ENCODE measurements at places on chromosomes 5 and 9. TPM values are rescaled to one million over a fixed set of nuclear protein-coding genes. Genes with fewer than 3 reads are reported as not detected.

DNA sequence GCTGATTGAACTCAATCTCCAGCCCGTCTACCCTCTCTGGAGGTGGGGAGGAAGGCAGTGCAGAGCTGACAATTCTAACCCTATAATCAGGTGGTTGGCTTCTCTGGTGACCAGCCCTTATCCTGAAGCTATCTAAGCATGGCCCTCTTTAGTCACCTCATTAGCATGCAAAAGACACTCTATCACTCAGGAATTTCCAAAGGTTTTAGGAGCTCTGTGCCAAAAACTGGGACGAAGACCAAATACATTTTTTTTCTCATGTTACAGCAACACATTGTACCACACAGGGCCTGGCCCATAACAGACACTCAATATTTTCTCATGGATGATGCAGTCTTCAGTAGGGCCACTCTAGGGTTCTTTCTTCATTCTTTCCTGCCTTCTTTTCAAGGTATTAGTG is 118.8 kb upstream of the VLDLR start:
- DNase-seq = no peak

DNA sequence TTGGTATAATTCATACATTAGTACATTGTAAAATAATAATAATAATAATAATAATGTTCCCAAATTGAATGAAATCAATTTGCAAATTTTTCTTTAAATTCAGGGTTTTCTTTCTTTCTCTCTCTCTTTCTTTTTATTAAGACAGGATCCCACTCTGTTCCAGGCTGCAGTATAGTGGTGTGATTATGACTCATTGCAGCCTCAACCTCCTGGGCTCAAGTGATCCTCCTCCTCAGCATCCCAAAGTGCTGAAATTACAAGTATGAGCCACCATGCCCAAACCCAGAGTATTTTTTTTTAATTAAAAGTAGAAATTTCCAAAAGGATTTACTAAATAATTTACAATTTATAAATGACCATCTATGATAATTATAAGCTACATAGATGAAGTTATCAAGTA is 117.7 kb downstream of the HOMER1 start:
- DNase-seq = no peak

RAD23B gene
- total RNA-seq = 95.4 TPM

DNA sequence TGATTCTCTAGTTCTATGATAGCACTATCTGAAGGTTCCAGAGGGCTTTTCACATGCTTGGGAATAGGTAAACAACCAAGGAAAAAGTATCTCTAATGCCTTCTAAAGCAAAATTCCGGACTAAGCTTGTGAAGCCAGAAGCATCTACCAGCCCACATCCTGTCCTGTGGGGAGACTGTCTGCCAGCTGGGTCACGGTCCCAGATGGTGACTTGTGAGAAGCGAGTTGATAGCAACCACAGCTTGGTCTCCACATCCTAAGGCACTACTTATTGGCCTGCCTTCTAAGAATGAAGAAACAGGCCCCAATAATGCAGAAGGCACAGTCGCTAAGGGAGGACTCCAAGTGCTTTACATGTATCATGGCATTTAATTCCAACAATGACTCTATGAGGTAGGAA is 184.1 kb upstream of the ADRA1B start:
- no peak for DNase-seq

GRCh38 chr5:80153586-80154126 is 102.2 kb downstream of the SERINC5 start:
- DNase-seq = no peak

ANKRD18B gene
- 0.65 TPM for total RNA-seq

GRCh38 chr9:15070716-15071115 is 160.5 kb upstream of the FREM1 start:
- no peak for DNase-seq

SPINK7 gene
- not detected for total RNA-seq

DNA sequence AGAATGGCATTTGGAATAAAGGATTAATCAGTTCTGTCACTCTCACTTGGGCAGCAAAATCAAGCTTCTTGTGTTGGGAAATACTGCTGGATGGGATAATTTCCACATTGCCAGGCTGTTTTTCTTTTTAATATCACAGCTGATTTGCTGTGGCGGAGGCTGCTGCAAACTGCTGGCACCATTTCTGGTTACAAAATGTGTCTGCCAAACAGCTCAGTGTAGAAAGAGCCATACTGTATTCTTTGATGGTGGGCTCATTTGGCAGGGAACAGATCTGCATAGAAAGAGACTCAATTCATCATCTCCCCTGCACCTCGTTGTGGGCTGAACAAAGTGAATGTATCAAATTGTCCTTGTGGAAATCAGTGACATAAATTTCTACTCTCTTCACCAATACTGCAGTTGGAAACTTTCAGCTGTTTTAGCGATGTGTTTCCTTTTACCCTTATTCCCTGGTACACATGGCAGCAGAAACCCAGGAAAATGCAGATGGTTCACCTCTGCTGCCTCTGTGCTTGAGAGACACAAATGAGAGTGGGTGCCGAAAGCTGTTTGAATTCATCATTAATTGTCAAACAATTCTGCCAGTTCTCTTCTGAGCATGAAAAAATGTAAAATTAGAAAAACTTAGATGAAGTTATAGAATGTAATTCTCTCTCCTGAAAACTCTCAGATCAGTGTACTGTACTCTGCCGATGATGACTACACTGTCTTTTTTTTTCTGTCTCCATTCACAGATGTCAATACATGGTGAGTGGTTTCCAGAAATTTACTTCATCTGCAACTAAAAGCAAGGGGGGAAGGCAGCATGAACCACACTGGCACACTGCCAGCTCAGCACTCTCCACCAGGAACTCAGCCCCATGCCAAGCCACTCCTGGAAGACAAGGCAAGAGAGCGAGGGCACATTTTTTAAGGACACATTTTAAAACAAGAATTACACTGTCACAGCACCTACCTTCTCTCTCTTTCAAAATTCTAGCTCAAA is 75.0 kb downstream of the HMHB1 start:
- peak; percentile 52 for DNase-seq

SPACA9 gene
- total RNA-seq = 13.9 TPM

DNA sequence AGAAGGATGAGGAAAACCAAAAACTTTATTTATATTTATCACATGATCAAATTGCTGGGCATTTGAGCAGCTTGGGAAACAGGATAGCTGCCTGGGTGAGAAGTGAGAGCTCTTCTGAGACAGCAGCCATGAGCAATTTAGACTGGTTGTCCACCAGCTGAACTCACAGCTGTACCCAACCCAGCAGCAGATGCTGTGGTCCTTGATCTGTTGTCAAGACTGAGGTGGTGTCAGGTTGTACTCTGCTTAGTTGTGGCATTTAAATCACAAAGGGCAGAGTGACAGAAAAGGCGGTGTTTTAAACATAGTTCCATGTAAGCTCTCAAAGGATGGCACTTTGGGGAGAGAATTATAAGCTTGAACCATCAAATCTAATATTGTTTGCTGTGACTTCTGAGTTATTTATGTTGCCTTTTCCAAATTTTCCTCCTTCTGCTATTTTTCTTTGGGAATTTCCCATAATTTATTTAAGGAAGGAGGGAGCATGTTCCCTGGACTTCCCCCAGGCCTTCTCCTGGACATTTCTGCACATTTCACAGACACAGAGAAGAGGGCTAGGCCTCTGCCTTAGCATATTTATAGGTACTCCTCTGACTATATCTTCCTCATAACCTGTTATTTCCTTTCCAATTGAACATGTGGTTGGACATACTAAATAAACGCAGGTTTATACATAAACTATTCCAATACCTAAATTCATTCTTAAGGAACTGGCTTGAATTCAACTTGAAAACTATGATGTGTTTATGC is 117.7 kb upstream of the FER start:
- no peak for DNase-seq

- no peak for DNase-seq
Observed at GRCh38 chr5:2250365-2250950, 367.7 kb upstream of the IRX4 start.

ADAMTS2 gene
- total RNA-seq = 13.0 TPM

DNA sequence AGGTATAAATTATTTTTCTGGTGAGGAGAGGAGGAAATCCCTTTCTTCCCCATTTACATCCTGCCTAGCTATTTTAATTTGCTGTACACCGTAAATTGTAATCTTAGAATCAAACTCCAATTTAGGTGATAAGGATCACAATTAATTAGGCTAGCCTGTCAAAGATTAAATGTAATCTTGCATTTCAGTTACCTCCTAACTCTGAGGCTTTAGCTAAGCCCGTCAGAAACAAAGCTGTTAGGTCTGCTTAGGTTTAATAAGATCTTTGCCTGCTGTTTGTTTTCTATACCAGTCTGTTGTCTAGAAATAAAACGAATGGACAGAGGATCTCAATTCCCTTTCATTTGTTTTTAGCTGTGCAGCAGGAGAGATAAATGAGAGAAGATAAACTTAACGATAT is 51.5 kb downstream of the PIK3R1 start:
- DNase-seq = no peak

- DNase-seq = no peak
Observed at GRCh38 chr5:158050421-158050820, 191.5 kb upstream of the CLINT1 start.

DNA sequence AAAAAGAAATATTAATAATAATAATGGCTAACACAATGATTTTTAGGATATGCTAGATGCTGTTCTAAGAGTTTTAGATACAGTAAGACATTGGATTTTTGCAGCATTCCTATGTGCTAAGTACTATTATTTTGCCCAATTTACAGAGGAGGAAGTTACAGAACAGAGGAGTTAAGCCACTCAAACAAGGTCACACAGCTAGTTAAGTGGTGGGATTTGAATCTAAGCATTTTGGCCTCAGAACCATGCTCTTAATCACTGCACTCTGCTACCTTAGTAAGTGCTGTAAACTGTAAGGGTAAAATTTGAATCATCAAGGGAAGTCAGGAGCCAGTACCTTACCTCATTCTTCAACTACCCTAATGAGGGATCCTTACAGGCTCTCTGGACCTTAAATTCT is 25.4 kb downstream of the RPS23 start:
- no peak for DNase-seq

CRHBP gene
- total RNA-seq = 0.53 TPM

RELL2 gene
- total RNA-seq = 5.5 TPM

DNA sequence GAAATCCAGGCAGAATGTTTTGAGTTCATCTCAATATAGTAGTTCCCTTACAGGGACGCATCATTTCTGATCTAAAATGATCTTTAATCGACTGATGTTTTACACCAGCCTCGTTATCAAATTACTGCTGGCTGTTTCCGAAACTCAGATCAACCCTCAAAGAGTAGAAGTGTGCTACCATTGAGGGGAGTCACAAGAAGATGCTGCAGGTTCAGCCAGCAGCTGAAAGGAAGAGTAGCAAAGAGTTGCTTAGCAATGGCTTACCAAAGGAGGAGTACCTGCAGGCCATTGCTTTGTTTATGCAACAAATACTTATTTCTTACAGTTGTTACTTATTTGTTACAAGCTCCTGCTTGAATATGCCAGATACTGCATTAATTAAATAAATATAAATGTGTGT is 144.1 kb downstream of the EBF1 start:
- no peak for DNase-seq

DNA sequence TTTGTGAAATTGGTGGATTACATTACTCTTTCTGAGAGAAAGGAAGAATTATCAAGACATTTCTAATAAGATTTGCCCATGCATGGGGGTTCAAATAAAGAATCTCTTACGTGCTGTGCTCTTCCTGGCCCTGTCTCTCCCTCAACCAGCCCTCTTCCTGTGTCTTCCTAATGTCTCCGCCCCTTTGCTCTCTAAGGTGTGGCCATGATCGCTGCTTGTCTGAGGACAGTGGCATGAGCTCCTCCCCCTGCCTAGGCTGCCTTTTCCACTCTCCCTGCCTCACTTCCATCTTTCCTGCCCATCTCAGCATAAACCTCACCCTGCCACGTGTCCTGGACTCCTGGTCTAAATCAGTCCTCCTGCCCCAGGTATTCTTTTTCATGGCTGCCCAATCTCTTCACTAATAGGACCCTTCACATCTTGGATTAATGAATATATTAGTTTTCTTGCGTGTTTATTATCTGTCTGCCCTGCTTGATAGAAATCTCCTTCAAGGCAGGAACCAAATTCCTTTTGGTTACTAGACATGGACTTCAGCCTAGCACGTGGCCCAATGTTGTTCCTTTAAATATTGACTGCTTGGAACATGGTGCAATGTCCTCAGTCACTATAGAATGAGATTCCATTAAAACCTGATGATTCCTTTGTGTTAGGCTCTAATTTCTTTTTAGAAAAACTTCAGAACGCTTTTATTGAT is 122.3 kb downstream of the MTRR start:
- no peak for DNase-seq

GRCh38 chr9:110173322-110173642 is 34.7 kb downstream of the C9orf152 start:
- no peak for DNase-seq

DMRTA1 gene
- total RNA-seq = 1.7 TPM

All from lower lobe of right lung (tissue), 2 donors.